ENCODE measurements at places on chromosomes 2 and 18.

GRCh38 chr18:8890957-8891464, 185.7 kb downstream of the MTCL1 start:
- peak; percentile 21 for ATAC-seq

DNA sequence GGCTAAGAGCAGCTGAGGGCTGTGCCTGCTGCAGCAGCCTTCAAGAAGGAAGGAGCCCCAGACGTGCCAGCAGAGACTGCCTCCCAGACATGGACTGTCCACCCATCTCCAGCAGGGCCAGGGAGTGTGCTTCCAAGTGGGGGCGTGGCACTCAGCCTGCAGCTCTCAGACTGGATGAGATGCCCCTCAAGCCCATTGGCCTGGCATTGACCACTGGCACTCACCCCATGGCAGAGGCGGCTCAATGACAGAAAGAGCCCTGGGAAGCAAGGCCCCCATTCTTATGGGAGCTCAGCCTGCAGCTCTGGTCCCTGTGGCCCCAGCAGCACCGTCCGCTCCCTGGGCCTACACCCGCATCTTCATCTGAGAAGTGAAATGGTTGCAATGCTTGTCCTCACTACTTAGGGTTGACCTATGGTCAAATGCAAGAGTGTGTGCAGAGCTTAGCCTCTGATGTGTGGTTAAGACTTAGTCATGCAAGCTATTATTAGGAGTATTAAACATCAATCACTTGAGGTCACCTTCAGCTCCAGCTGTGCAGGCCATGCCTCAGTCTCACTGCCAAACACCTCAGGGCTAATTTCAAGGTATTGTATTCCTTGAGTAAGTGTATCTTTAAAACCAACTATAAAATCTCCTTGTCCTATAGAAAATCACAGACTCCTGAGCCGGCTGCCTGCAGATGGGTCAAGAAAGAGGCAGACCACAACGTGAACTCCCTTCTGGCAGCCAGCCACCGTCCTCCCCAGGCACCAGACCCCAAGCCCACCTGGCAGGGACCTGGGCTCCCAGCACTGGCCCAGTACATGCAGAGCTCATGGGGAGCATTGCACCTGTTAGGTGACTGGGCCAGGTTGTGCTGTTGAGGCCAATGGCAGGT, 194.8 kb downstream of the NDUFA10 start:
- ATAC-seq = no peak

DNA sequence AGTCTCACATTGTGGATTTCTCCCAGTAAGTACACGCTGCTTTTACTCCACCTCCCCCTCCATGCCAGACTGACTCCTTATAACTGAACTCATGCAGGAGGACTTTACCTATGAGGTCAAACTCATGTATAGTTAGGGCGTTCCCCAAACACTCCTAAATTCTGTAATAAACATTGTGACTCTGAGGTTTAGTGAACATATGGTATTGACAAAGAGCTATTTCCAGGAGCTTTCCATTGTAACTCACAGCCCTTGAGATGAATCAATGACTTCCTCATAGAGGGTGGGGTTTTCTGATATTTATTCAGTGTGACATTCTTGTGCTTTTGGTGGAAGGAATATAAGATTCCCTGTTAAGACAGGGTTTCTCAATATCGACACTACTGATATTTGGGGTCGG, 337.4 kb upstream of the SLC14A2 start:
- ATAC-seq = no peak

- no peak for ATAC-seq
Measured at GRCh38 chr2:78979380-78980151, 45.9 kb upstream of the REG3G start.

DNA sequence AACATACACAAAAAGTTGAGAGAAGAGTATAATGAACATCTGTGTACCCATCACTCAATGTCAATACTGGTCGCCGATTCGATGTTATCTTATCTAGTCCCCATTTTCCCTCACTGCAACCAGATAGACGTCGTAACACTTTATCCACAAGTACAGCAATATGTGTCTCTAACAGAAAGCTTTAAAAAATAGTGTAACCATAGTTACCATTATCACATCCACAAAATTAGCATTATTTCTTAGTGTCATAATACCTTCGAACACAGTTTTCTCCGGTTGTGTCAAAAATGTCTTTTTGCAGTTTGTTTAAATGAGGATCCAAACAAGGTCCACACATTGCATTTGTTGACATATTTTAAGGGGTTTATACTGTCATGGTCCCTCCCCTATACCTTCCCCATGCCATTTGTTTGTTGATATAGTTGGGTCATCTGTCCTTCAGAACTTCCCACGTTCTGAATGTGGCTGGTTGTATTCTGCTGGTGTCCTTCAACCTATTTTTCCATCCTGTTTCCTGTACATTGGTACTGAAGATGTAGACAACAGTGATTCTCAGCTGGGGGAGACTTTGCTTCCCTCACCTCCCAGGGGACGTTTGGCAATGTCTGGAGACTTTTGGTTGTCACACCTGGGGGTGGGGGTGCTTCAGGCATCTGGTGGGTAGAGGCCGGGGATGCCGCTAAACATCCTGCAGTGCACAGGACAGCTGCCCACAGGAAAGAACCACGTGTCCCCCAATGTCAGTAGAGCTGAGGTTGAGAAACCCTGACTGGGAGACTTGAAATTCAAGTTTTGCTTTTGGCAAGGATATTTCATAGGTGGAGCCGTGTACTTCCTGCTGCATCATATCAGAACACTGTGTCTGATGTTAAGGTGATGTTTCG, 72.7 kb upstream of the SPRED2 start:
- ATAC-seq = no peak

DNA sequence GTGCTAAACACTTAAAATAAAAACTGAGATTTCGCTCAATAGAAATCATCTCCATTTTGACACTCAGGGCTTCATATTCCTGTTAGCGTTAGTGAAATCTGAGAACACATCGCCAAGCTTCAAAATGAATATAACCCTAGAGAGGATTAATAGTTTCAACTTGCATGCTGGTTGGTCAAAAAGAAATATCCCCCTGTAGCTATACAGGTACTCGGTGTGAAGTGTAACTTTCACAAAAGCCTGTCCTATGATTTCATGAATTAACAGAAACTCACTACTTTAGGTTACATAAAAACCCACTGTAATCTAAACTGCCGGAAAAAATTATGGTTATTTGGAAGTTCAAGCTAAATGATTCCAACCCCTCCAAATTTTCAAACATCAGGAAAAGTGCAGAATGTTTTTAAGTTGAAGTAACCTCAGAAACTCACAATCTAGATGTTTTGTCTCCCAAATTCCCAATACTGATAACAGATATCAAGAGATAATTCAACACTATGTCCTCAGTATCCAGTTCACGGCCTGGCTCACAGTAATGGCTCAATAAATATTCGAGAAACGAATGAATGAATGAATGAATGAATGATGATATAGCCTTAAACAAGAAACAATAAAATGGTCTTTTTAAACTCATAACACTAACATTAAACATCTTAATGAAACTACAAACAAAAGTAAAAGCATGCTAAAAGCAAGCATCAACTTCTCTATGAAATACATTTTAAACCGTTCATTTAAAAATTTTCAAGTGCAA, 2.5 kb downstream of the TLK1 start:
- ATAC-seq = no peak

- ATAC-seq = no peak
Measured at GRCh38 chr2:207531032-207531952, 1.5 kb downstream of the CREB1 start.

- ATAC-seq = no peak
Measured at GRCh38 chr2:235343156-235343774, 150.6 kb upstream of the AGAP1 start.

DNA sequence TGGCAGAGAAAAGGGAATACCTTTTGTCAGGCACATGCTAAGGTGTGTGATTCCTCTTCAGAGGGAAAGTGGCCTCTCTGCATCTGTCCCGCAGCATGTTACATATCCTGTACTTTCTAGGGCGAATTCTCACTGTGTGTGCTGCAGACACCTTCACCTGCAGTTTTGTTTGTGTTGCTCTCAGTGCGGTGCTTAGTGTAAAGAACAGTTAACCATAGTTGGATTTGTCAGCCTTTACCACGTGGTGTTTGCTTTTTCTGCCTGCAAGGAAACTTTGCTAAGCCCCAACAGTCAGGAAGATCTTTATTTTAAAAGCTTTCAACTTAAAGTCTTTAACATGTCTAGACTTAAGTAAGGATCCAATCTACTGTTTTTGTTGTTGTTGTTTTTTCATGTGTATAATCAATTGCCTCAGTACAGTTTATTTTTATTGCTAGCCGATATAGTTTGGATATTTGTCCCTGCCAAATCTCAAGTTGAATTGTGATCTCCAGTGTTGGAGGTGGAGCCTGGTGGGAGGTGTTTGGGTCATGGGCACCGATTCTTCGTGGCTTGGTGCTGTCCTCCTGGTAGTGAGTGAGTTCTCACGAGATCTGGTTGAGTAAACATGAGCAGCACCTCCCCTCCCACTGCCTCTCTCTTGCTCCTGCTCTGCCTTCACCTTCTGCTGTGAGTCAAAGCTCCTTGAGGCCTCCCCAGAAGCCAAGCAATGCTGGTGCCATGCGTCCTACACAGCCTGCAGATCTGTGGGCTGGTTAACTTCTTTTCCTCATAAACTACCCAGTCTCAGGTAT, 90.6 kb downstream of the SNTG2 start:
- peak; percentile 65 for ATAC-seq

DNA sequence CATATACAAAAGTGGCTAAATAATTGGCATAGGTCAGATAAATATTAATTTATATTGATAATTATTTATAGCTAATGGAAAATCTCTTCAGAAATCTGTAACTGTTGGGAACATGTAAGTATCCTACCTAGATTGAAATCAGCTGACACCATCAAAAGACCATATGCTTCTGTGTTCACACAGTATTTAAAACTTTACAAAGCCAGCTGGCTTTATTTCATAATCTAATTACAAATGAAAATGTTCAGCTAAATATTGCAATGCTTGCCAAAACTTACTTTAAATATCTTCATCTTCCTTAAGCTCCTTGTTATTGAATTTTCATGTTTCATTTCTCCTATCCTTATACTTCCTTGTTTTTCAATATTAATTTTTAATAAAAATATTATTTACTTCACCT, 190.9 kb upstream of the DOK6 start:
- ATAC-seq = no peak

GRCh38 chr2:173589604-173590275, 235.1 kb downstream of the CDCA7 start:
- ATAC-seq = no peak

GRCh38 chr2:188495969-188496431, 204.3 kb downstream of the GULP1 start:
- ATAC-seq = no peak

GRCh38 chr2:85327160-85327821, 498 bp downstream of the TGOLN2 start:
- ATAC-seq = peak; percentile 37

DNA sequence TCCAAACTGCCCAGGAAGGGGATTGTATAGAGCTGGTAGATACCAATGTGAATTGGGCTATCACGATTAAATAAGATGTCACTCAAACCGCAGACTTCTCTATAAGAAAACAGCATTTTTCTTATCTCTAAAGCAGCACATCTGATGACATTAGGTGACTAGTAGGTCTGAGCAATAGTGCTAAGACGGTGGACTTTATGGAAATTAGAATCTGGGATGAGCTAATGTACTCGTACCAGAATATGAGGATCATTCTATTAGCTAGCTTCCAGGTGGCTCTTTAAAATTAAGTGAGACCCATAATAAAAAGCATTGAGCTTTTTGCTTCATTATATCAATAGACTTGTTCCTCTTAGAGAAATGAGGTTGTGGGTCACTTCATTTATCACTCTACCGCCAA, 130.0 kb upstream of the MC4R start:
- no peak for ATAC-seq

- no peak for ATAC-seq
Measured at GRCh38 chr2:246489-247144, 17.2 kb downstream of the SH3YL1 start.

DNA sequence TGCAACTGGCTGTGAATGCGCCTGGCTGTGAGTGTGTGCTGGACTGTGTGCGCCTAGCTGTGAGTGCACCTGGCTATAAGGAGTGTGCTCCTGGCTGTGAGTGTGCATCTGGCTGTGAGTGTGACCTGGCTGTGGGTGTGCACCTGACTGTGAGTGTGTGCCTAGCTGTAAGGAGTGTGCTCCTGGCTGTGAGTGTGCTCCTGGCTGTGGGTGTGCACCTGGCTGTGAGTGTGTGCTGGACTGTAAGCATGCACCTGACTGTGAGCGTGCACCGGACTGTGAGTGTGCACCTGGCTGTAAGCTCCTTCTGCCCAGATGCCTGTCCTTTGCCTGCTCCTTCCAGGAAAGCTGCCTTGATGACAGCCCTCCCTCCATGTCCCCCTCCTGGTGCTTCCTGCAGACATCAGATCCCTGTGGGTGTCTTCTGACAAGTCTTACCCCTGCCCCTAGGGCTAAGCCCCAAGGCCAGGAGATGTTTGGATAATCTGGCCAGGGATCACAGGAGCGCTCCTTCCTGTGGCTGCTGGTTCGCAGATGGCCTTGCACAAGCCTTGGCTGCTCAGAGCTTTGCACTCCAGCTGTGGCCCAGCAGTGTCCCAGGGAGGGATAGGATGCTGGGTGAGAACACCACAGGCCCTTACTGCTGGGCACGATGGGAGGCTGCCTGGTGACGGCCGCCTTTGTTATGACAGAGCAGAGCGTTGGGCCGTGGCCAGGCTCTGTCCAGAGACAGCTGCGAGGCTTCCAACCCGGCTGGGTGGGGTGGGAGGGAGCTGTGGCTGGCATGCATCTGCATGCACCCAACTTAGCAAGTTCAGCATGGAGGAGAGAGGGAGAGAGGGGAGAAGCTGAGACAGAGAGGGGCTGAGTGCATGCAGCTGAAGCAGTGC, 89.9 kb downstream of the GLI2 start:
- ATAC-seq = no peak

GRCh38 chr2:76446872-76447271, 736.2 kb upstream of the GCFC2 start:
- ATAC-seq = no peak

DNA sequence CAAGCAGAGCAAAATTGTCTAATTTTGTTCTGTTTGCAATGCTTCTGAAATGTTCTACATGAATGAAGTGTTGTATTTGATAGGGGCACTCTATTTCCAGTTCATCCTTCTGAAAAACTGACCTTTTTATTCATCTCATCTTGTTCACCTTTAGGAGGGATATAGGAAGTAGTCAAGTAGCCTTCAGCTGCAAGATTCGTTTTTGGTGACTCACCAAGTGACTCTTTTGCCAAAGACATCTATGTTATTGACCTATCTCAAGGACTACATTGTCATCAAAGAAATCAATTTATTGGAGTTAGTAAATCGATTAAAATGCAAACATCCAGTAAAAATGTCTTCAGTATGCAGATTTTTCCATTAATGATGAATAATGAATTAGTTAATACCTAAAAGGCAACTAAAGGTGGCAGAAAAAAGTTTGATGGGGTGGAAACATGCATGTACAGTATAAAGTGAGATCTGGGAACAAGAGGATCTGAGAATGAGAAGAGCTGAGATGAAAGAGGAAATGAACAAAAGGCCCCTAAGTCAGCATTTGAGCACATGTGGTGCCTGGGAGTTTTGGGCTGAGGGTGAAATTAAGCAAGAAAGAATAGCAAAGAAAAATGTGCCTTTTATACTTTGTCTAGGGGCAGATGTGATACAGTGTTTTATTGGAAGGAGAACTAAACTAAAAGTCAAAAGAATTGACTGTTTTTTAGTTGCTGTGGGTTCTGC, 255.1 kb upstream of the LINC00305 start:
- no peak for ATAC-seq

GRCh38 chr2:28810384-28811285, at the start of gene SPDYA:
Gene SPDYA (plus strand): TSS chr2:28810834. CDS start chr2:28816015, 5,181 bp downstream.
- ATAC-seq = peak; percentile 96

GRCh38 chr2:201254081-201254730, 6.1 kb upstream of the CASP8 start:
- ATAC-seq = peak; percentile 15

Data from activated T-helper 17 cell treated with anti-CD3 and anti-CD28 coated beads, Interleukin-2, amount 50 U/mL, for 72 hours (primary cell).